ENCODE measurements at places on chromosomes 13 and 19.

DNA sequence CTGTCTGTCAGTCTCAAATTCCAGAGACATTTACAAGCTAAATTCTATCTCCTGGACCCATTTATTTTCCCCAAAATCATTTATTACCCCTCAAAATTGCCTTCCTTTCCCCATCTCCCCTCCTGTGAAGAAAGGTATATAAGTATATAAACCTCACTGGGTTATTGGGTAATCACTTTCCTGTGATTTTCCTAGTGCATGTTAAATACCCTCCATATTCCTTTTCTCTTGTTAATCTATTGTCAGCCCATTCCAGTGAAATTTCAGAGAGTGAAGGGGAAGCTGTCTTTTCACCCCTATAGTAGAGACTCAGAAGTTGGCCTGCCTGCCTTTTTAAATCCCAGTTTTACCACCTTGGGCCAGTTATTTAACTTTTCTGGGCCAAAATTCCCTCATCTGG, 9.9 kb downstream of the IFNL1 start:
- no peak for DNase-seq

- no peak for DNase-seq
These were observed 187.1 kb downstream of the FOXO1 start for GRCh38 chr13:40479196-40479845.

DNA sequence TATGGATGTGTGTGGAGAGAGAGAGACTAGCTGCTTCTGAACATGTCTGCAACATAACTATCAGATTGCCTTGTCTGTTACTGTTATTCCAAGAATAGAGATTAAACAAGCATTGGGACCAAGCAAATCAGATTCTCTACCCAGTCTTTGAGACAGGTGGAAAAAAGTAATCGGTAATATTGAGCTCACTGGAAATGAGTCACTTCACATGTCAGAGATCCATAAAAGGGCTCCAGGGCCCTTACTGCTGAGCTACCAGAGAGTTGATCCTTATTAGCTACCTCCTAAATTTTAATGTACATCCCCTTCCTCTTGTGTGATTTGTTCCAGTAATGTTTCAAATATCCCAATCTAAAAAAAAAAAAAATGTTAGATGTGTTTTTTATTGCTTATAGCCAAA, 2118.0 kb downstream of the PCDH9 start:
- no peak for DNase-seq

DNA sequence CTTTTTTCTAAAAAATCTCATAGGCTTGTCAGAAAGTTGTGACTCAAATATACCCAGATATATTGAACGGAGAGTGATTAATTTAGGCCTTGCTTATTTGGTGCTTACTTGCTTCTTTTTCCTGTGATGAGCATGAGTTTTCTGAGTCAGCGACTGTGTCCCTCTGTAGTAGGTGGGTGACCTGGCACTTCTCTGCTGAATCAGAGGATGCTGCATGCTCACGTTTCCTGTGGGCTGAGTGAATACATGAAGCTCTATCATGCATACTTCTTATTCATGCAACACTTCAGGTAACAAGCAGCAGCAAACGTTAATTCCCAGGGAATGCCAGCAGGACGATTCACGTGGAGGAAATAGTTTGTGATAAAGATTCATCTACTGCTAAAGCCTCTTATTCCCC, 245.0 kb downstream of the KLF5 start:
- DNase-seq: peak; percentile 10

DNA sequence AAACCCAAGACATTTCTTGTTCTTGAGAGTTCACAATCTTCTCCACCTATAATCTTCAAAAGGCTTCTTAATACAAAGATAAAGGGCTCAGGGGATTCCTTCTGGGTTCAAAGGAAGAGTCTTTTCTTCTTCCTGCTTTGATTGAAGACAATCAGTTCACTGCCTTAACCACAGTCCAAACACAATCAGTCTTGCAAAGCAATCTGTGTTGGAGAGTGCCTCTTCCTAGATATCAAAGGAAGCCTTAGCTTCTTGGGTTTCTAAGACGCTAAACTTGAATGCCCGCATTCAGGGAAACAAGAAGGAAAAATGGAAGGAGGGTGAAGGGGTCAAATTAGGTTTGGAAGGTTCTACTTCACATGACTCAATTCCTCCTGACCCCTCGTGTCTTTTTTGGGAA, 27.2 kb downstream of the RANBP3 start:
- no peak for DNase-seq

DNA sequence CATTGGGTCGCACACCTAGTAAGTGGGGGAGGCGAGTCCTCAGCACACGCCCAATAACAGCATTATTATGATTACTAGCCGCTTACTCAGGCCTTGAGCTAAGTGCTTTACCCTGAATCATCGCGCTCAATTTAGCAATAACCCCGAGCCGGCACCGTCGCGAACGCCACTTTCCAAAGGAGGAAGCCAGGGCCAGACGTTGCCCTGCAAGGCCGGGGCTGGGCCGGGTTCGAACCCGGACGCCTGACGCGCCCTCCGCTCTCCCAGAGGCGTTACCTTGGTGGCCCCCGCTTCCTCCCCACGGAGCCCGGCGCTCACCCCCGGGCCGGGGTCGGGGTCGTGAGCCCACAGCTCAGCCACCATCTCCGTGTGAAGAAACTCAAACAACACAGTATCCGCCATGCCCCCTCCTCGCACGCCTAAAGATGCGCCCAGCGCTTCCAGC, at the start of gene TRAPPC6A:
TRAPPC6A (minus strand) TSS at position 421 of the 445 bp plus-strand sequence; CDS start at position 402, 19 bp downstream.
- DNase-seq: peak; percentile 46

DNA sequence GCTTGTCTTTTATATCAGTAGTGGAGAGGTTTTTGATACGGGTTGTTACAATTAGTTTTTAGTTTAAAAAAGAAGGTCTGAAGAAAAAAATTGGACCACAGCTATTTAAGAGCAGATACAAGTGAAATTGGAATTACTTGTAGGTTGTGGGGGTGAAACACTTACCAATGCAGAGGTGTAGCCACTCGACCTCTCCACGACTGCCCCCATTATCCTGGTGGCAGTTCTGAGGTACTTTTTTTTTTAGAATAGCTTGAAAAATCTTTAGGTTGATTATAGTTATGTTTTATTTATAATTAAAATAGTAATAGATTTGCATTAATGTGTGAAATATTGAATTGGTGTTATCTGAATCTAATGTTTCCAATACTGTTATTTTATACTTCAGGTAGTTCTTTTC, 60.7 kb downstream of the PAN3 start:
- DNase-seq: no peak

DNA sequence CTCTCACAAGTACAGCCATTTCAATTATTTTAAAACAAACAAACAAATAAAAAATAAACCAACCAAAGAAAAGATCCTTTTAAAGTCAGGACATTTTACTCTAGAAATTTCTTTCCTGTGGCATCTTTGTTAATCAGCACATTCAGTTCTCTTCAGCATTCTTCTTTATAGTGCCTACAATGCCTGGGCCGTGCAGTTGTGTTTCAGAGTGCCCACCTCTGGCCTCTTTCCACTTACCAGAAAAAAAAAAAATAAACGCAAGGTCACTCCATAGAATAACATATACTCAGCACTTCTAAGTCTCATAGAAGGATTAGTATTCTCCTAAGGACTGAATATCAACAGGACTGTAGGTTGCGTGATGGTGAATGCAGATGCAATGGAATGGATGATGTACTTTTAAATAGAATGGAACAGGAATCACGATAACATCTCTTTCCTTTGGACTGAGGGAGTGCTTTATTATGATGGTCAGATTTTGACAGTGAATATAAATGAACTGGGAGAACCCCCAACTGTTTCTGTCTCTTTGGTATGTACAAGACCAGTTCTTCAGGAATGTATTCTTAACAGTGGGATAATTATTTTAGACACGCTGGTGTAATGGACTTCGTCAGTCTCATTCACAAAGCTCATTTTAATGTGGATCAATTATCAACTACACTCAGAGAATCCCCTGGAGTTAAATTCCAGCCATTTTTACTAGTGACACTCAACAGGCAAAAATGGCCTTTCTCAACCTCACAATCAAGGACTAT, 125.0 kb upstream of the NBEA start:
- DNase-seq: no peak

DNA sequence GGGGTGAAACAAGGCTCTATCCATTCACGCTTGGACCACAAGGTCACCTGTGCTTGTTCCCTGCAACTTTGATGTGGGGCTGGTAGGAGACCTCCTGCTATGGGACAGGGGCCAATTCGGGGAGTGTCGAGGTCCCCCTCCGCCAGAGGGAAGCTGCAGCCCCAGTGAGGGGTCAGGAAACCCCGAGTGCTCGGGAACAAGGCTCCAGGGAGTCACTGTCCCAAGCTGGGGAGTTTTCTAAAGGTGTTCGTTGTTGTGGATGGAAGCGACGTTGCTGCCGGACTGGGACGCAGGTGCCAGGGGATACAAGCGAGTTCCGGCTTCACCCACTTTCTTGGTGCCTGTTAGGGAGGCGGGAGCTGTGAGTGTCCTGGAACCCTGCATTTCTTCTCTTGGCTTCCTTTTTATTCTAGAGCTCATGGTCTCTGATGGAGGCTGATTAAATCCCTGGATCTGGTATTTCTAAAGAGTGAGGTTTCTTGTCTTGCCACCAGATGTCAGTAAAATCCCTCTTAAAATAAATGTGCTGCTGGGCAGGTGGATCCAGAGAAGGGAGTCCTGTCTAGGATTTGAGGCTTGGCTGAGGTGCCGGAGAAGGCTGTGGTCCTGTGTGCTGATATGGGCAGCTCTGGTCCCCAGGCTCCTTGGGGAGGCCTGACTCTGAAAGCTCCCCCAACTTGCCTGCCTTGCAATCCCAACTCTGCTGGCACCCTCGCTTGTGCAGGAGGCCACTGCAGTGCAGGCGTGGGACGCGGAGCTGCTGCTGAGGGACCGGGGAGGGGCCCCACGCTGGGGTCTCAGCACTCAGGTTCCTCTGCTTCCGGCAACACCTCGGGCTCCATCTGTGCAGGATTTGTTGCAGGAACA, 153.9 kb downstream of the TEX29 start:
- DNase-seq: peak; percentile 55

DNA sequence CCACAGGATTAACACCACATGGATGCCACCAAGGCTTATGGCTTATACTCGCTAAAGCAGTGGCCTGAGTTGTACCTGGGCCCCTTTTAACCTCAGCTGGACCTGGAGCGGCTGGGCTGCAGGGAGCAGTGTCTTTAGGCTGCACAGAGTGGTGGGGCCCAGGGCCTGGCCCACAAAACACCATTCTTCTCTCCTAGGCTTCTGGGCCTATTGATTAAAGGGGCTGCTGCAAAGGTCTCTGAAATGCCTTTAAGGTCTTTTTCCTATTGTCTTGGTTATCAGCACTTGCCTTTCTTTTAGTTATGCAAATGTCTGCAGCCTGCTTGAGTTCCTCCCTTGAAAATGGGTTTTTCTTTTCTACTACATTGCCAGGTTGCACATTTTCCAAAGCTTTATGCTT, 973.9 kb upstream of the PRR20A start:
- DNase-seq: no peak

DNA sequence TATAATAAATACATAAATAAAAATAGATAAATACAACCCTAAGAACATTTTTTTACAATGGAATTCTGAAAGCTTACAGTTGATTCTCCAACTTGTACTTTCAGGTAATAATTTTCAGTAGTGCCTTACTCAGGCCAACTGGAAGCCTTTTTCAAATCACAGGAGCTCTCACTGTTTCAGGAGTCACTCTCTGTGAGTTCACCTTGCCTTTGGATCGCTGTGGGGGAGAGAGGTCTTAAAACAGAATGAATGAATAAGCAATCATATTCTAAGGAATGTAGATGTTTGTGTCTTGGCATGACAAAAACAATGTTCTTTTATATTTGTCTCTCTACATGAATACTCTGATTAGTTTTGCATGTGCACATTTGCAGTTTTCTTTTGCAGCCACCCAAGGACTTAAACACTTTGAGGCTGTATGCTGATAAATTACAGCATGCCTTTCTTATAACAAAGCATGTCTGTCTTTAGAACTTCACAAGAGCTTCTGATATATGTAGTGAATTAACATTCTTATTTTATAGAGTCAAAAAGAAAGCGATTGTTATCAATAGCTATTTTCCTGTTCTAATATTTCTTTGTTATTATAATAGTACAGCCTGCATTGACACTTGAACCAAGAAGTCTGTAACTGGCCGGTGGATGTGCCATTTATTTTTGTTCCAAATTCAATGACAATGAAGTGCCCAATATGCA, 1111.5 kb upstream of the ATXN8OS start:
- no peak for DNase-seq

DNA sequence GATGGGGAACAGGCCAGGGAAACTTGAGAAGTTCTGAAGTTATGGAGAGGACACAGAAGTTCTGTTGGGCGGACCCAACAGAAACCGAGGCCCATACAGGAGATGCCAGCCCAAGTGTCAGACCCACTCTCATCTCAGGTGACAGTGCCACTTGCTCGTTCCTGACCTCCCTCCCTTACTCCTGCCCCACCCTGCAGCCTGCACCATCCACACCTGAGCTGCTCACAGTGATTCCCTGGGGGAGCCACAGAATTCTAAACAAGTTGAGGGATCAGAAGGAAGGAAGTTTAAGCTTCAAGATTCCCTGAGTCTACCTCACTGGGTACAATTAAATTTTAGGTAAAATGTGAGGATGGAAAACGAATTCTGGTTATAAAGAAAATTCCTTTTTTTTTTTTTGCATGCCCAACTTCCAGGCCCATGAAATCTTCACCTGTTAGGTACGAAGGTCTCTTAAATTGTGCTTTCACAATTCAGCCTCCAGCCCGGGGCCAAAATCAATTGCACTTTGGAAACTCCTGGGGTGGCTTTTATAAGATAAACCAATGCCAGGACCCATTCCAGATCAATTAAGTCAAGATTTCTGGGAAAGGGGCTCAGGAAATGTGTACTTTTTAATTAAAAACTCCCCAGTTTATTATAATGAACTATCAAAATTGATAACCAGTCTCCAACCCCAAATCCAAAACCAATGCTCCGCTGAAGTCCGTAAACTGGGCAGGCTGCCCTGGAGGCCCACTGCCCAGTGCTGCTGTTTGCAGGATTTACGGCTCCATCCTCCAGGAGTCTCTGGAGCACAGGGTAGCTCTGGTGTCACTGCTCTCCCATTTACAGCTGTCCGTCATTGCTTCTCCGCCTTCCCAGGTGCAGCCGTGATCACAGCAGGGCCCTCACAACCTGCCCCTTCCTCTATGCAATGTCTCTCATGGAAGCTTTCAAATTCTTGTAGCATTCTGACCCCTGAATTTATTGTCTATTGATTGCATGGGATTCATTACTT, 643.5 kb downstream of the UQCRFS1 start:
- no peak for DNase-seq

DNA sequence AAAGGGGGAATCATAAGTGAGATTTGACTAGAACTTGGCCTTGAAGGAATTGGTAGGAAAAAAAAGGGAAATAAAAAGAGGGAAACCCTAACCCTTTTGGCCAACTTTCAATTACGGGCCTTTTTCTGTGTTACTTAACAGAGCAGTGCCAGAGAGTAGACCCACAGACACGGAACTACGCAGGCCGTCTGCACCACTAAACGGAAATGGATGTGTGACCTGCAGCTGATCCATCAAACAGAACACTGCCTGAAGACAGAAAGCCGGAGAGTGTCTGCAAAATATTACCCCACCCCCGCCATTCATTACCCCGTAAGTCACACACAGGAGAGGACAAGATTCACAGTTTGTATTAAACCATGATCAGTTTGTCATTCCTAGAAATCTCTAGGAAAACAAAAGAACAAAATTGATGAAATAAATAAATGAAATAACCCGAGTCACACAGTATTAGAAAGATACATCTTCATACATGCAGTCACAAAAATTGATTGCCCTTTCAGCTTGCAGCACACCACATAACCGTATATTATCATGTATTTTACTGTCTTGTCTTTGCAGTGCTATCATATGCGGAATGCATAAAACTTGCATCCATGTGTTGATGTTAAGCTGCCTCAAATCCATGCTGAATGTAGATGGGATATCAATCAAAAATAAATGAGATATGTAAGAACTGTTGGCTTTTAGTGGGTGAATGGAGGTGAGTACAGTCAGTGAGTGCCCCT, 424.7 kb downstream of the IRS2 start:
- DNase-seq: no peak

Data from fibroblast of pulmonary artery (primary cell).